ENCODE measurements at places on chromosomes 3 and 15.

GRCh38 chr3:166013073-166013679 lies 176.0 kb upstream of the BCHE start:
- DNase-seq = no peak

DNA sequence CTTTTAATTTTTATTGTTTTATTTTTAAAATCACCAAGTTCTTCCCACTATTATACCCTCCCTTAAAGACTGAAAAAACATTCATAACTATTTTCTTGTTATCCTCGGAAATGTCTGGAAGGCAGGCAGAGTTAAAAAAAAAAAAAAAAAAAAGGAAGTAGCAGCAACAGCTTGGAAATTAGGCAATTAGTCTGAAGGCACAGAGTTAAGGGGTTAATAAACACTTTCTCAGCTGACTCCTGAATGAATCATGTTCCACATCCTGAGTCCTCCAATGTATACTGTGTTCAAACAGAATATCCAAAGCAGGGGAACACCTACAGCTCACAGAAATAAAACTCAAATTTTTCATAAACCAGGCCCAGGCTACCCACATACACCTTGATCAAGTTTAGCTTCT lies 5.8 kb downstream of the HEXA start:
- no peak for DNase-seq

DNA sequence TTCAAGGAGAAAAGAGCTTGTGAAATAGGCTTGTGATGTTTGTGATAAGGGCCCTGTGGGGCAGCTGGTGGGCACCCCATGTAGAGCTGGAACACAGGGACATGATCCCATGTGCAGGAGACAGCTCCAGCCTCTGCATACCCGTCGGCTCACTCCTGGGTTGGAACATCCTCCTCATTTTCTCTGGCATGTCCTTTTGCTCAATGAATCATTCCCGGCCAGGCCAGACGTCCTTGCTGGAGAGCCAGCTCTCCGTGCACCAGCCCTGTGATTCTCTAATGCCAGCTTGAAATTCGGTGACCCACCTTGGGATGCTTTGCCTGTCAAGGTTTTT lies 77.3 kb downstream of the SMAD3 start:
- no peak for DNase-seq

GRCh38 chr3:195263925-195264600 lies 6.9 kb downstream of the XXYLT1 start:
- DNase-seq = no peak

All from GM10248 (cell line).